Left renal cortex interstitium (tissue), 4 donors: ENCODE measurements at places on chromosomes 7 and 10.
A peak's percentile ranks its signal among the peaks of the same experiment; 100 is the strongest.

DNA sequence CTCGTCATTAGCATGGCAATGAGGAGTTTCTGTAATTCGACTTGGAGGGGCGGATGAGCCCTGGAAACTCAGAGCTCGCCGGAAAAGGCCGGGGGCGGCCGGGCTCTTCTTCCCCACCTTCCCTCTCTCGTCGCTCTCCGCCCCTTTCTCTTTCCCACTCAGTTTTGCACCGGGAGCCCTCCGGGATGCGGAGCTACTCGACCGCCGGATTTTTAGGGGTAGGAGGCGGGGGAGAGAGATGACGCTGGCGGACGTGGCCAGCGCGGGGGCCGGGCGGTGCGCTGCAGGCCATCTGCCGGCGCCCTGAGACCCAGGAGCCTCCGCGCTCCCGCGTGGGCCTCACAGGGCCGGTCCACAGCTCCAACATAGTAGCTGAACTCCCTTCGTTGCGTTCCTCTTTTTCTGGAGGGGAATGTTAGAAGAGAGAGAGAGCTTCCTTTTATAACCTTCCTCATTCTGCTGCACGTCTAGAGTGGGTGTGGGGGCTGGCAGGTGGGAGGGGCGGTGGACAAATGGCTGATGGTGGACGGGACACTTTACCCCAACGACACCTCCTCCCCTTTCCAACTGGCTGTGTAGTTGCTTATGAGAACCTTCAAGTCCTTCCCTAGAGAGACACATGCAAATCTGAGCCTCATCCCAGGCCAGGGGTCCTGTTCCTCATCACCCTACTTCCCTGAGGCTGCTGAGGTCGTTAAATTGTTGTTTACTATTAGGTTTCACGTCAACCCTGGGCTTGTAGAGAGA is 1.1 kb upstream of the HOXA1 start:
- peak; percentile 47 for DNase-seq

DNA sequence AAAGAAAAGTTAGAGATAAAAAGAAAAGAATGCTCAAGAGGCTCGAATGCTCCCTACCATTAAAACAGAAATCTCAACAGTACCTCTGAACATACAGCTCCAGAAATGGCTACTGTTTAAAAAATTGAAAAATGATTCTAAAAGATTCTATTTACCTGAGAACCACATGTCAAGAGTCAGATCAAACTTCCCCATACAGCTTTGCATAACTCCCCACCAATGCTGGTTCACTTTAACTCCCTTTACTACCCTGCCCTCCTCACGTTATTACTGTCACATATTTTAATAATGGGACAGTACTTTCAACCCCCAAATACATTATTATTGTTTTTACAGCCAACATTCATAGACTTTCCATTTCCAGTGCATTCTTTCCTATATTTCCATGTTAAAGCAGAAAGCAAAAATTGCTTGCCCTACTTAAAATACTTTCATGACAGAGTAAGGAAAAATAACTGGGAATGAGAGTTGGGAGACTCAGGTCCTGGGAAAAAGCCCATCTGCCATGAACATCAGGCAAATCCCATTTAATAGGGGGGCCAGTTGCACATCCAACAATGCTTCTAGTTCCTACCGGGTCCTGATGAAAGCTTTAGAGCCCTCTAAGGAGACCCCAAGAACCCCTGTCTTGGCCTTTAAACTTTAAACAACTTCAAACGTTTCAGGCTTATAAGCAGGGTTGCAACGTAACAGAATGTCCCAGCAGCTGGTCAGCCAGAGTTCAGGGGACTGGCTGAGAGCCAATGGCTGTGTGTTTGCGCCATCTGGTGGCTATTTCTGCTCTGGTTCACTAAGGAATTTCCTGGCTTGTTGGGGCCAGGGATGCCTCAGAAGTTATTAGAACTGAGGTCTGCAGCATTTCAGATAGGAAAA is 247.4 kb downstream of the ELMO1 start:
- peak; percentile 78 for DNase-seq

- no peak for DNase-seq
Observed at GRCh38 chr10:60809157-60809556, 30.9 kb downstream of the CDK1 start.

GRCh38 chr7:54664235-54665228 is 94.5 kb downstream of the SEC61G start:
- peak; percentile 42 for DNase-seq

DNA sequence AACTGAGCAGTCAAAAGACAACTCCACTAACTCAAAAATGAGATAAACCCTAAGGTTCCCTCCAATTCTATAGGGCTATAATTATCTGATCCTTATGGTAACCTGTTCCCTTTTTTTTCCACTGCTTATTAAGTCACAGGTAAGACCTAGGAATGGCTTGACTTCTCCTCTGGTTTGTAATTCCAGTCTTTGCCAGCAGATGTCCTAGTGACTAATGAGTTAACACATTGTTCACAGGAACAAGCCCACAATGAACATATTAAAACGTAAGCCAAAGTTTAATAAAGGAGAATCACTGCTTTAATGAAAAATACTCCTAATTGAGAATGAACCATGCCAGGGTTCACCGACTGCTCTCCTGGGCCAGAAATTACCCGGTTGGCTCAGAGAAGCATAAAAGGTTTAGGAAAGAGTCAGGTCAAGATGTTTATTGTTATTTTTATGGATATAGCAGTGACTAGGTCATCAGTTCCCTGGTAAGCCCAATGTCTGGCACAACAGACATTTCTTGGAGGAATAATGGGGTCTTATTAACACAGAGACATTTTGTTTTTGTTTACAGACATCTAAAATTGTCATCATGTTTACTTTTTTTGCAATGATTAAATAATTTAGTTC is 120.1 kb downstream of the ELAPOR2 start:
- no peak for DNase-seq

- DNase-seq, result no peak
Observed at GRCh38 chr7:64688988-64689387, 23.1 kb downstream of the ZNF107 start.

- no peak for DNase-seq
Observed at GRCh38 chr10:97483921-97484320, 14.3 kb downstream of the MMS19 start.

DNA sequence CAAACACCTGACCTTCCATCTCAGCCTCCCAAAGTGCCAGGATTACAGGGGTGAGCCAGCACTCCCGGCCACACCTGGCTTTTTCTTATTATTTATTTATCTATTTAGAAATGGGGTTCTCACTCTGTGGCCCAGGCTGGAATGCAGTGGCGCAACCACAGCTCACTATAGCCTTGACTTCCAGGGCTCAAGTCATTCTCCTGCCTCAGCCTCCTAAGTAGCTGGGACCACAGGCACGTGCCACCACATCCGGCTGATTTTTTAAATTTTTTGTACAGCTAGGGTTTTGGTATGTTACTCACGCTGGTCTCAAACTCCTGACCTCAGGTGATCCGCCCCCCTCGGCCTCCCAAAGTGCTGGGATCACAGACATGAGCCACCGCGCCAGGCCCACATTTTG is 56.9 kb upstream of the MYL10 start:
- DNase-seq, result no peak
